ENCODE measurements at places on chromosomes 1 and 21.
A peak's percentile ranks its signal among the peaks of the same experiment; 100 is the strongest.

- DNase-seq: no peak
Measured at GRCh38 chr1:180854001-180854400, 58.7 kb upstream of the KIAA1614 start.

- no peak for DNase-seq
Measured at GRCh38 chr1:234943836-234944402, 184.7 kb downstream of the TOMM20 start.

DNA sequence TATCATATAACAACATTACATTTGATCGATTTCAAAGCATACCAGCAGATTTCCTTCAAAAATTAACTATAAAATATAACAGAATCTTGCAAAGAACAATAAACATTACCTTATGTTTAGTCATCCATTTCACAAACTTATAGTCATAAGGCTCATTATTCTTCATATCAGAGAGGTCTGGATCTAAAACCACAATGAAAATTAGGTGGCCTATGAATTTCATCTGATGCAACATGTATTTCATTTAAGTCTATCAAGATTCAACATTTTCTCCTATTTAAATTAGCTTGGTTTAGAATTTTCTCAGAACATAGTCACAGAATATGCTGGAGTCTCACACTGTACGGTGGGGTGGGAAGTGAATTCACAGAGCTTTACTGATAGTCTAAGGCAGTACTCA lies 49.2 kb downstream of the KYAT3 start:
- no peak for DNase-seq

- no peak for DNase-seq
Measured at GRCh38 chr1:150906329-150906728, 19.4 kb downstream of the CTXND2 start.

DNA sequence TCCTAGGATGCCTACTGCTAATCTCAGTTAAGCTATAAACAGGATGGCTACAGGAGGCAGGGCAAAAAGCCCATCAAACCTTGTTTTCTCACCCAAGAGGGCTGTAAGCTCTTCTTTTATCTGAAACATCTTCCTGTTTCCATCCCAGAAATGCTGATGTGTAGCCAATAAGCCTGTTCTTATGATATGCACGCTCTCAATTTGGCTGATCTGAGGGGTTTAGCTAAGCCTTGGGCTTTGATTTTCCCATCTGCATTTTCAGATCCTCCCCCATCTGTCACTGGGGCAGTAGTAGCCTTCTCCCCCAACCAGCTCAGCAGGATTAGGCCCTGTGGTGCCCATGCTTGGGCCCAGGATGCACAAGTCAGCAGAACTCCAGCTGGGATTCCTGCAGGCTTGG lies 105.0 kb downstream of the BRINP2 start:
- DNase-seq: no peak

GRCh38 chr1:39238476-39238875 lies 34.0 kb downstream of the MACF1 start:
- DNase-seq: no peak

DNA sequence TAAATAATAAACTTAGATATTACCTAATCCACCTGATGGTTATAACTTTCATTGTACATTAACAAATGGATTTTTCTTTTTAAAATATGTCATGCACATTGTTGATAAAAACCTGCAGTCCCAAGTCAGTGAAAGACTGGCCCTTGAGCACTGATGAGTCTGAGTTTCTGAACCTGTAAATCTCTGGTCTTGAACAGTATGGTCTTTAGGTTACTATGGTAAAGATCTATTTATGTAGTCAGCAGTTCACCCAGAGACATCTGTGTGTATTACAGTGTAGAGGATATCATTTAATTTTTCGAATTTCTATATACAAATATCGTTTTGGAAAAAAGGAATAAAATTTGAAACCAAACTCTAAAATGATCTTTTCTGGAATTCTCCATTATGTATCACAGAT lies 30.4 kb upstream of the SCYL3 start:
- no peak for DNase-seq

- DNase-seq: no peak
Measured at GRCh38 chr1:247716546-247716945, at the start of gene OR6F1. OR6F1 (minus strand) TSS chr1:247716646; CDS start chr1:247712755, 3,891 bp downstream.

GRCh38 chr1:233064988-233065387 lies 114.6 kb downstream of the NTPCR start:
- DNase-seq: no peak

GRCh38 chr1:180551997-180552396 lies 6.8 kb upstream of the OVAAL start:
- no peak for DNase-seq

GRCh38 chr1:53134961-53135734 lies 7.3 kb downstream of the SLC1A7 start:
- no peak for DNase-seq

DNA sequence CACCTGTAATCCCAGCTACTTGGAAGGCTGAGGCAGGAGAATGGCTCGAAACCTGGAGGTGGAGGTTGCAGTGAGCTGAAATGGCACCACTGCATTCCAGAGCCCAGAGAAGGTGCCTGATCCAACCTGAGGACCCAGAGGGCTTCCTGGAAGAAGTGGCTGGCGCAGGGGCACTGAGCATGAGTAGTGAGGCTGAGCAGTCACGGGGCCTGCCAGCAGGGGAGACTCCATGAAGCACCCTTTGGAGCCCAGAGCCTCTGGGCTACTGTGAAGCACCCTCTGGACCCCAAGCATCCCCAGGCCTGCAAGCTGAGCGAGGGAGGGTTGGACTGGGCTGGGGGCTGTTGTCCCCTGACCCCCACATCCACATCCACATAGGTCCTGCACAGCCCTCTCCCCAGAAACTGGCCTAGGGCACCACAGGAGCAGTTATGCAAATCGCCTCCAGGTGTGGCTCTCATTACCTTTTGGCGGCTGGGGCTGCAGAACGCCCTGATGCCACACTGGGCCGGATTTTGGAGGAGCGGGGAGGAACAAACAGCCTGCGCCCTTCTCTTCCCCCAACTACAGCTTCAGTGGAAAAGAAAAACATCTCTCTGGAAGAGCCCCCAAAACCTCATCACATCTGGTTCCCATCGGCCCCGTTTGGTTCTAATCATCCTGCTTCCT lies 78.2 kb upstream of the TARDBP start:
- no peak for DNase-seq

DNA sequence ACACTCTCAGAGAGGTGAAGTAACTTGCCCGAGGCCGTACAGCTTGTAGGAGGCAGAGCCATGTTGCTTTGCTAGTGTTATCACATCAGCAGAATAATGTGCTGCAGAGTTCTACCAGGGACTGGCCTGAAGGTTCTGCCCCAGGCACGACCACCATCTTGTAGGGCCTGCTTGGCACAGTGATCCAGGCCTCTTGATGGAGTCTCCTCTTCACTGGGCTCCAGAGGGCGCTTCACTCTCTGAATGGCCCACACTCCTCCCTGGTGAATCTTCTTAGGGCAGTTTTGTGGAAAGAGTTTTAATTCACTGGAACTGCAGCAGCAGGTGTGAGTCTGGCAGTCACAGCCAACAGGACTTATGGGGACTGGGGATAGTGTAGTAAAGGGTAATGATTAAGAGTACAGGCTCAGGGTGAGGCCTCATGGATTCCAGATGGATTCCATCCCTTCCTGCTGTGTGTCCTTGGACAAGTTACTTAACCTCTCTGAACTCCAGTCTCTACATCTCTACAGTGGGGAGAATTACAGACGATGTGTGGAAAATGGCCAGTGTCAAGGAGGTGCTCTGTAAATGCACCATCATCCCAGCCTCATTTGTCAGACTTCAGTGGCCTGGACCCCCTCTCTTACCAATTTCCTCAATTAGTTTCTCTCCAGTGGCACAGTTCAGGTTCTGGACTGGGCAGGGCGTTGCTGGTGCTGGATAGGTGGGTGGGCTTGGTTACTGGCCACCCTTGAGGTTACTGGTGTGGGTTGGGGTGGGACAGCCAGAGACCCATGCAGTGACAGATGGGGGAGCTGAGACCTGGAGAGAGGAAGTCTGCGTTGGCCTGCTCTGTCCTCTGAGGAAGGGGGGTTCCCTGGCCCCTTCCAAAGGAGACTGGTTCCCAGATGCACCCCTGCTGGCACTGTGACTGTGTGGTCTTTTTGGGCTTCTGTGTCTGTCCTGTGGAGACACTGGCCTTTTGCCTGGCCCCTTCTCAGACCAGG lies 45.9 kb upstream of the CSF3R start:
- no peak for DNase-seq

DNA sequence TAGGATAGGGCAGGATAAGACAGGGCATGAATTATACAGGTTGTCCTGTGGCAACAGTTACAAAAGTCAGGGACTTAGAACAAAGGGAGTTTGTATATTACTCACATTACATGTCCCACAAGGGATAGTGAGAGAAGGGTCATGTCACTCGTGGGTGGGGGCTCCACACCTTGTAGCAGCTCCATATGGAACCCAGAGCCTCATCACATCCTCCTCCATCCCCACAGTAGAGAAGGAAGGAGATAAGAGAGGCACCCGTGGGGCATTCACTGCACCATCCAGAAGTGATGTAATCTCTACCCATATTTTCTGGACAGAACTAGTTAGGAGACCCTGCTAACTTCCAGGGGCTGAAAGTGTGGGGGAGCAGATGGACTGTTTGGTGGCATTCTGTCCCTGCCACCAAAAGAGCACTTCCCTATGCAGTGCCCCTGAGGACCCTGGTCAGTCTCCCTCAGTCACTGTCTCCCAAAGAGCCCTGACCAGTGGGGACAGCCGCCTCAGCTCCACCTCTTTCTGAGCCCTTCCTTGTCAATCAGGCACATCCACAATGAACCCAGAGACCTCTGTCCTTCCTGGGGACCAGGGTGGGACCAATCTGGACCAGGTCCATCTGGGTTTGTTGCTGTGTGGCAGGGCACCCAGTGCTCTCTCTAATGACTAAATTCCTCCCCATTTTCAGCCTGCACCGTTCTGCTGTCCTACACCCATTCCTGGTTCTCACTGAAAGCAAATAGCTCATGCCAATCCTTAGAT lies 154.8 kb upstream of the ETV3 start:
- DNase-seq: no peak

DNA sequence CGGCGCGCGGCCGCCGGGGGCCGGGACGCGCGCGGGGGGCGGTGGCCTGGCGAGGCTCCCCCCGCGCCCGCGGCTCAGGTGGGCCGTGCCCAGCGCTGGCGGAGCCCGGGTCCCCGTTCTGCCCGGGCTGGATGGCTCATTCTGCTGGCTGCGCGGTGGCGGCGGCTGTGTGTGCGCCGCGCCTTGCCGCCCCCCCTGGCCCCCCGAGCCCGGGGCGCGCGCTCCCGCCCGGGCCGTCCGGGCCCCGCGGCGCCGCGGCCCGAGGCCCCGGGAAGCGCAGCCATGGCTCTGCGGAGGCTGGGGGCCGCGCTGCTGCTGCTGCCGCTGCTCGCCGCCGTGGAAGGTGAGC lies at the start of gene EPHB2:
Gene EPHB2, plus strand, starts transcription at position 139 of the 349 bp plus-strand sequence. Its CDS starts 144 bp downstream, at position 283.
- peak; percentile 25 for DNase-seq

- DNase-seq: no peak
Measured at GRCh38 chr1:50322579-50322978, 100.7 kb downstream of the DMRTA2 start.

GRCh38 chr1:108699375-108700332 lies 7.5 kb downstream of the PRPF38B start:
- no peak for DNase-seq

- no peak for DNase-seq
Measured at GRCh38 chr1:117719004-117719403, 113.2 kb downstream of the TENT5C start.

DNA sequence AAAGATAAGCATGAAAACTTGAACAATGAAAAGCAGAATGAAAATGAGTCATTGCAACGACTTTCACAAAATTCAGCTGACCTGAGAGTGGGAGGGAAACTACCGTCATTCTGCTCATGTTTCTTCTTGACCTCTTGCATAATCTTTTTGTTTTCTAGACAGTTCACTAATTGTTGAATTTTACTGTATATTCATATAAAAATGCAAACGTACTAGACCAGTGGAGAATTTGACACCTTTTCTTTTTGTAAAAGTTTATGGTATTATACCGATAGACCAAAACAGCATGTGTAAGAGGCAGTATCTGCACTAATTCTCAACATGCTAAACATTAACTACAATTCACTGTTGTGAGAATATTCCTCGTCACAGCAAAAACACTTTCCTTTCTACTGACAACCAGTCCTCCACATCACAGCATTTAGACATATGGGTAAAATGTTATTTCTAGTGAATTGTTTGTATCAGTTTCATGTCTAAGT lies 137.8 kb downstream of the GREM2 start:
- no peak for DNase-seq

- no peak for DNase-seq
Measured at GRCh38 chr1:220432408-220432807, 95.5 kb upstream of the MARK1 start.

GRCh38 chr1:169586395-169587255 lies at the start of gene F5:
F5 (minus strand) TSS chr1:169586481; CDS start chr1:169586386, 95 bp downstream.
- DNase-seq: peak; percentile 80

GRCh38 chr1:243266231-243266630 lies 10.4 kb downstream of the SDCCAG8 start:
- DNase-seq: no peak

GRCh38 chr1:208333676-208334075 lies 89.5 kb upstream of the PLXNA2 start:
- no peak for DNase-seq

DNA sequence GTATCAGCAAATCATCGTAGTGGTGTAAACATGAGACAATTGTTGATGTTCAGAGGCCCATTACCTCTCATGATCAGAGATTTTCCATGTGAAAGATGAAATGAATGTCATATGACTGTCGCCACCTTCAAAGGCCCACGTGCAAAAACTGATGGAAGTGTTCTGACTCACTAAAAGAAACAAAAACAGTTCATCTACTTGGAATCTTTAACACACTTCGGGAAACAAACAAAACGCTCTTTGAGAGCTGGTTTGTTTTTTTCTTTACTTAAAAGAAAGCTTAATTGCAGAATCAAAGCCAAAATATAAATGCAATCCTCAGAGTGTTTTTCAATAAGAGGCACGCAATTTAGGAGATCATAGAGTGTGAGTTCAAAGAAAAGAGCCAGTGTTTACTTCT lies 100.8 kb downstream of the PLPPR4 start:
- DNase-seq: no peak

DNA sequence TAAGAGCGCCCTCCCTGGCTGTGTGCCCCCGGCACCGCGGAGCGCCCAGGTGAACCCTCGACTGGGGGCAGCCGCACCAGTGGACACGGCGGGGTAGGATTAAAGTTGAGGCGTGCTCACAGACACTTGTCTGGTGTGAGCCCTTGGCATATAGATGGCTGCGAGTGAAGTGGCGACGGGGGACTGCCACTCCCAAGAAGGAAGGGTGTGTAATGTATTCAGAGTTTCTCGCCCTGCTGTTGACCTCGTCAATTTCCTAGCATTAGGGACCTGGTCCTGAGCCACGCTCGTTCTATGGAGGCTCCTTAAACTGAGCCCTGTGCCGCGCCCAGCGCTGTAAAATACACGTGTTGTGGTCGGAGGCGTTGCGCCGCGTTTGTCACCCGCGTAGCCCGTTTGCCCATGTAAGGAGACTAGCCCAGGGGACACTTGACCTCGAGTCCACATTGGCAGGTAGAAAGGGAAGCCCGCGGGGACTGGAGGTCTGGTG lies 554 bp downstream of the EVA1C start:
- no peak for DNase-seq
